NCI-H1694 (cell line): ENCODE measurements at places on chromosomes 7 and 10.

GRCh38 chr10:132102717-132103110 lies 37.0 kb downstream of the JAKMIP3 start:
- DNase-seq: no peak

DNA sequence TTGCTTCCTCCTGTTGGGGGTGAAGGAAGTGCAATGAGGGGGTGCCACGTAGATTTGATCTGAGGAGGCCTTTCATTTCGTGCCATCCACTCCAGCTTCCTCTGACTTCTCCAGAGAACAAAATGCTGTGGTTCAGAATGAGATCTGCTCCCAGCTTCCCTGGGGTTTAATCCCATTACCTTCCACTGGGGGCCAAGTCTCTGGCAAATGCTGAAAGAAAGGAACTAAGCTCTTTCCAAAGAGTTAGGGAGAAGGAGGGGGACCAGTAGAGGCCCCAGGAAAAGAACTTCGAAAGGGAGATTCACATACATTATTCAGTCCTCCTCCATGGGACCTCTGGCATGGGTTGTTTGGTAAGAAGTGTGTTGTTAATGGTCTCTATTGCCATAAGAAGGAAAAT lies 727.0 kb downstream of the TYW1 start:
- DNase-seq: no peak

DNA sequence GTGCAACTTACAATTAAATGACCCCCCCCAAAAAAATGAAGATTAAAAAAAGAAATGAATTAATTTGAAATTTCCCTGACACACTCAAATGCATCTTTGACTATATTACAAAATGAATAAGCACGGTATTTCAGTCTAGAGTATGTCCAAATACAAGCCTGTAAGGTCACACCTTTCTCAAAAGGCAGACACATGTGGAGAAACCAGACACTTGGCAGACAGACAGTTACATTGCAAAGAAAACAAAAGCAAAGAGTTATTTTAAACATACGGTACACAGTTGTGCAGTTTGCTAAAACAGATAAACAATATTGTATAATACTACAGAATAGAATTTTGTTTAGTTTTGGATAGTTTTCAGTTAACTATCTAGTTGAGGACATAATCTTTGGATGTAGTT lies 153.0 kb downstream of the ATE1 start:
- no peak for DNase-seq

GRCh38 chr10:1362589-1363445 lies 306.6 kb downstream of the WDR37 start:
- DNase-seq: no peak

DNA sequence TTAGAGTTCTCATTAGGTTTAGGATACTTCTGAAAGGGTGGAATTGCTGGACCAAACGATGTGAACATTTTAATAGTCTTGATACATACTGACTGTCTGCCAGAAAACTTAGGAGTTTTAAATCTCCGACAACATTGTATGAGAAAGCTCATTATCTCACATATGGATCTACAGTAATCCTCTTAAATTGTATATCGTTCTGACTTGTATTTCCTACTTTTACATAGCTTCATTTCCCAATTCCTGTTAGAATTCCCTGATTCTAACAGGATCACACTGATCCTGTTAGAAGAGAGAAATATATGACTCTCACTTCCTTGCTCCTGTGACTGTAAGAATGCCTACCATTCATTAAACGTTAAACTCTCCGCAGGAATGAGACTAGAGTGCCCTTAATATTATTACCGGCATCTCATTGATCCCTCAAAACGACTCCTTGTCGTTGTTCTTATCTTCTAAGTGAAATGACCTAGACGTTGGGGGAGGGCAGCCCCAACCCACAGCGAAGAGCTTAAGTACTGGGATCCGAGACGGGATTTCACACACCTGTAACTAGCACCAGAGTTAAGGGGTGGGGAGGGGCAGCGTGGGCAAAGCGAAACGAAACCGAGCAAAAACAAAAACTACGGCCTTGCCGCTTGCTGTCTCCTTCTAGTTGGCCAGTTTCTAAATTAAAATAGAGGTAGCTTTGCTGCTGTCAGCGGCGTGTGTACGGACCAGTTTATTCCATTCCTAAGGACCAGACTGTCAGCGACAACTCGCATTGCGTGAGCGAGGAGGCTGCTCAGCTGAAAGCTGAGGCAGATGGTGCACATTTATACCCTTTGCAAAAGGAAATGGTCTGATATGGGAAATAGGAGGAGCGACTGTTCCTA lies 678 bp upstream of the TMEM106B start:
- DNase-seq: no peak

DNA sequence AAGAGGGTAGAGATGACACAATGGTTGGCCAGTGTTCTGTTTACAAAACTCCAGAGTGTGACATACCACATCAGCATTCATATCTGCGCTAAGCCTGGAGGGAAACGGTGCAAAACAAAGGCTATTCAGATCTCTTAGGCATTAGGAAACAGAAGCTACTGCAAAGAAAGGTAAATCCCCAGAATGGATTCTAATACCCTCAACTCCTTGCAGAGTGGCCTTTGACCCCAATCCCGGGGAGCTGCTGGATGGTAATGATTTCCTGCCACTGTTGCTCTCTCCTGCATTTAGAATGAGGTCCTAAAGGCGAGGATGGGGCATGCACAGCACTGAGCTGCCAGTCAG lies 65.2 kb downstream of the AOAH start:
- DNase-seq: no peak
